GM12891 (cell line): ENCODE measurements at places on chromosomes 7 and 10.

DNA sequence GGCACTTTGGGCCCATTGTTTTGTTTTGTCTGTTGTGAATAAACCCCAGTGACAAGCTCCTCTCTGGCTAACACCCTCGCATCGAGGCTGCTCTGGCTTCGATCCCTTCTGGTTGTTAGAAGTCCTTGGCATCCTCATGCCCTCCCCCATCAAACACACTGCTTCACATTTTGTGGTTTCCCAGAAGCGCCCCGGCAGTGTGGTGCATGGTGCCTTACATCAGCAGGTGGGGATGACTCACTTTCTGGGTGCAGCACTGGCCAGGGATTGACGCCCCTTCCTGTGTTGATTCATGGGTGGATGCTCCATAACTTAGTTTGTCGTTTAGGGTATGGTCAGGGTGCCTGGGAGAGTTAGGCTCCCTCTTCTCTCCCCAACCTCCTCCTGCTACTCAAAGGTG is 51.4 kb downstream of the PLPP4 start:
- no peak for DNase-seq

GRCh38 chr10:51030480-51030879 is 43.8 kb upstream of the PRKG1 start:
- DNase-seq = no peak

DNA sequence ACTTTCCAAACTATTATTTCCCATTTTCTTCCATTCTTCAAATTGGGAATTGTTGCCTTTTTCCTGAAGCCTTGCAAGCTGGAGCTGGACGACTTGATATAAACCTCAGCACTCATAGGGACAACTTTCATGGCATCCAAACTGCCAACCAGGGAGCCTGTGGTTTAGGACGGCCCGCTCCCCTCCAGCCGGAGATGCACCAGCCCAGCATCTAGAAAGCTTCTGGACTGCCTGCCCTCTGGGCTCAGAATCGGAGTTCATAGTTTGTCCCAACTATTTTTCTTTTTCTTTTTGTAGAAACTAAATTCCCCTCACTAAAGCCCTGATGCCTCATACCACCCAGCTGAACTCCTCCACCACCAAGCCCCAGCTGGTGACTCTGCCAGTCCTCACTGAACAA is 200.3 kb downstream of the DNAJB6 start:
- no peak for DNase-seq

DNA sequence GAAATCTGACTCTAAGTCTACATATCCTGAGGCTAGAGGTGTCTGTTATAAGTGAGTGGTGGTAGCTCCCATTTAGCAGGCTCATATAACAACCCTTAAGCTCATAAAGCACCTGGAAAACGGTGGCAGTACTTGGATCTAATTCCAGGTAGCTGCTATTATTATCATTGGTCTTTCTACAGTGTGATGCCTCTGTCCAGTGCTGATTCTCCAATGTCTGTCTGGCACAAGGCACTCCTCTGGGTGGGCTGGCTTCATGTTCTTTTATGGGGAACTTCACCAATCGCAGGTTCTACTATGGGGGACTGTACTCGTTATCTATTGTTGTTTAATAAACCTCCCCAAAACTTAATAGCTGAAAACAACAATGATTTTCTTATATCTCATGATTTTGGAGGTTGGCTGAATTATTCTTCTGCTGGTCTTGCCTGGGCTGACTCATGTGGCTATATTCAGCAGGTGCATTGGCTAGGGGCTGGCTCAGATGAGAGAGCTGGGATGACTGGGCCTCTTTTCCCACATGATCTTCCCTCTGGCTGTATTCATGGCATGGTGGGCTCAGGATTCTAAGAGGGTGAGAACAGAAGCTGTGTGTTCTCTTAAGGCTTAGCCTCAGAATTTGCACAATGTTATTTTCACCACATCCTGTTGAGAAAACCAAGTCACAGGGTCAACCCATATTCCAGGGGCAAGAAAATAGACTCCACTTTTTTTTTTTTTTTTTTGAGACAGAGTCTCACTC is 93.0 kb upstream of the PCGF5 start:
- DNase-seq = no peak

- no peak for DNase-seq
Measured at GRCh38 chr7:79968894-79969293, 165.7 kb upstream of the GNAI1 start.

GRCh38 chr7:127873715-127874636 is 157.3 kb downstream of the LRRC4 start:
- DNase-seq = no peak

- no peak for DNase-seq
Measured at GRCh38 chr10:56632537-56632936, 271.5 kb upstream of the ZWINT start.

GRCh38 chr7:84354866-84355265 is 160.3 kb upstream of the SEMA3A start:
- DNase-seq = no peak

DNA sequence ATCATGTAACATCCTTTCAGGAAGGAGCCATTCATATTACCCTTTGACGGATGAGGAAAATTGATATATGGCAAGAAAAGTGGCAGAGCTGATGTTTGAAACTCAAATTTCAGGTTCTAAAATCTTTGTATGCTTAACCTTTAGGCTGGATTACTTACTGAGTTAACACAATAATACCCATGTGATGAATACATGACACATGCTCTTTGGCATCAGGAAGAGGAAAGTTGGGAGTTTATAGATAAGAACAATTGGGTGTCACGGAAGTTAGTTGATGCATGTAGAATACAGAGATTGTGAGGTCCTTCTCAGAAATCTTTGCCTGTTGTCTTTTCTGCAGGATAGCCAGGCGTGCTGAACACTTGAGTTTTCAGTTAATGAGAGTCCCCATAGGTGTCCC is 572.1 kb upstream of the POM121L12 start:
- no peak for DNase-seq

DNA sequence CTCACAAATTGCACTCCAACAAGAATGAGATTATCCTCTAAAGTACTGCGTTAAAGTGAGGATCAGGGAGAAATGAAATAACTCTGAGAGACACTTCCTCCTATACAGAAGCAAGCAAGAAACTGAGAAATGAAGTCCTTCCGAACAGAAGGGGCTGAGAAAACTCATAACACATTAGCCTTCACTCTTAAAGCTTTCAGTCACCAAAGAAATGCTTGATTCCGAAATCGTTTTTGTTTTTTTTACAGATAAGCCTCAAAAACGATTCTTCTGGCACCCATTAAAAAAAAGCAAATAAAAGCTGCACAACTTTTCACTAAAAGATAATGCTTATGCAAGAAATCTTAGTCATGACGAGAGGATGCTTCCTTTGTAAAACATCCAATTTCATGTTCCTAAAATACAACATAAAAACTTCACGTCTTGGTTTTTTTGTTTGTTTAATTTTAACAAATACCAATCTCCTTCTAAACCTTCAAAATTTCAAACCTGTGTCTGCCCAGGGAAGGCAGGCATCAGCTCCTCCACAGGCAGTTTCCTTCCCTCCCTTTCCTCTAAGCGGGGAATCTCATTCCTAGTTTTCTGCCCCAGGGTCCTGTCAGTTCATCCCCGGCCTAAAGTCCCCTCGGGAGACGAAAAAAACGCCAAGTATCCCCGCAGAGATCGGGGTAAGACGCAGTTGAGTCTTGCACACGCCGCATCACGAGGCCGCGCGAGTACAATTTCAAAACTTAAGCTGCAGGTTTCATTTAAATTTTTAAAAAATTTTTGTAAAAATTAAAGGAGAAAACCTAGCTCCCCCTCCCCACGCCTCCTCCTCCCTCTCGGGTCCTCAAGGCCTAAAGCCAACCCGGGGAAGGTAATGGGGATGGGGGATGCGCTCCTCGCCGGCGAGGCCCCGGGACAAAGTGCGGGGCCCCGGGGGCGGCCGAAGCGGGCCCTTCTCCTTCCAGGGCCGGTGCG is 1.1 kb downstream of the BAZ1B start:
- DNase-seq = no peak
